ENCODE measurements at places on chromosomes 12 and 14.

GRCh38 chr12:50928392-50928791 lies 24.0 kb upstream of the HIGD1C start:
- DNase-seq: no peak

- no peak for DNase-seq
Measured at GRCh38 chr14:38199739-38200138, 8.0 kb upstream of the SSTR1 start.

- DNase-seq: peak; percentile 15
Measured at GRCh38 chr12:58176296-58176869, 235.0 kb downstream of the ATP23 start.

GRCh38 chr12:79020106-79020505 lies 155.5 kb downstream of the SYT1 start:
- no peak for DNase-seq

DNA sequence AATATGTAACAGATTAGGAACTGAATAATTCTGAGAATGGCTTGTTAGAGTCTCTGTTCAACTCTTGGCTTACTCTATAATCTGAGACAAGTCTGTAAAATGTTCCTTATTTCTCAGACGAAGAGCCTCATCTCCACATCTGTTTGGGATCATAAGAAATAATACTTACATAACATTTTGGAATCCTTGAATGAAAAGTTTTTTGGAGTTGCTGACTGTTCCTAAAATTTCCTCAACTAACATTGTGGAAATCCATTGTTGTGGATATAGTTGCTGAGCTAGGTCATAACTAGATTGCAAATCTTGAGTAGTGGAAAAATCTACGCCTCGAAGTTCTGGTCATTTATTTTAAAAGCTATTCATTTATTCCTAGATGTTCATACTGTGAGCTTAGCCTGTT lies 402.9 kb downstream of the ZFP36L1 start:
- no peak for DNase-seq

DNA sequence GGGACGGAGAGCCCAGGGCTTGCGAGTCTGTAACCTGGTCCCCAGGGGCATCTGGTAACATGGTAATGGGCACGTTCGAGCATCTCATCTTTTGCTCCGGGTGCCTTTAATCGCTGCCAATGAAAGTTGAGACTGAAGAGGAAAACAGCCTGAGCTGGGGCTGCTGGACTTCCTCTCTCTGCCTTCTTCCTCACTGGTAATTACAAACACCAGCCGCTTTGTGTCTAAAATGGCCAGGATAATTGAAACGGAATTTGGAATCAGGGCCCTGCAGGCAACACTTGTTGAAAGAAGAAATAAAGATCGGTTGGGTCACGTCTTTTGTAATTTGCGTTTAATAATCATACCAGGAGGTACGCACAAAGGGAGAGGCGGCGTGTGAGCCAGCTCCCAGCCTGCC lies 51.5 kb upstream of the GPATCH2L start:
- no peak for DNase-seq

GRCh38 chr12:95796225-95796981 lies 5.8 kb upstream of the NTN4 start:
- DNase-seq: no peak

DNA sequence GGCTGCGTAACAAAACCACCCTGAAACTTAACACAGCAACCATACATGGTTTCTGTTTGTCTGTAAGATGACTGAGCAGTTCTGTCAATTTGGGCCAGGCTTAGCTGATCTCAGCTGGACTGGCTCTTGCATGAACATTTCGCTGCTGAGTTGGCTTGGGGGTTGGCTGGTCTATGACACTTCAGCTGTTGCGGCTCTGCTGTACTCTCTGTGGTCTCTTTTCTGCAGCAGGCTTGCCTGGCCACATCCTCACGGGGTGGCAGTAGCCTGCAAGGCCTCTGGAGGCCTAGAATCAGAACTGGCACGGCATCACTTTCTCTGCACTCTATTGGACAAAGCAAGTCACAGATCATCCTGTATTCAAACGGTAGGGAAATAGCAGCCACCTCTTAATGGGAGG lies 216.2 kb downstream of the BCL11B start:
- no peak for DNase-seq

DNA sequence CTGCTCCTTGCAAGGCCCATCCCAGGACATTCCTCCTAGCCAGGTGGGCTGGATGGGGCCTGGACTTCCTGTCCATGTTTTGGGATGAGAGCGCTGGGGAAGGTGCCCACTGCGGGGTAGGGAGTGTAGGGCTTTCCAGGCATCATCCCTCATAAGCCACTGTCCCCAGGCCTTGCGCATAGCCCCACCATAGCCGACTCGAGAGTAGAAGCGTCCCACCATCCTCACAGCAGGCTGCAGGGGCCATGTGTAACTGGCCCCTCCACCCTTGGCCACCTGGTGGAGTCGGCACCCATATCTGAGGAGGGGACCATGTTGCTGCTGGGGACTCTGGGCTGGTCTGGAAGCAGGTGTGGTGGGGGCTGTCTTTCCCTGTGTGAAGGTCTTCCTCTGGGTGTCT lies 30.5 kb downstream of the SH2B3 start:
- no peak for DNase-seq

GRCh38 chr14:91060351-91061055 lies at the start of gene RPS6KA5:
TSS of gene RPS6KA5 (minus strand) at chr14:91060641. CDS start at chr14:91060434, 207 bp downstream.
- peak; percentile 92 for DNase-seq

DNA sequence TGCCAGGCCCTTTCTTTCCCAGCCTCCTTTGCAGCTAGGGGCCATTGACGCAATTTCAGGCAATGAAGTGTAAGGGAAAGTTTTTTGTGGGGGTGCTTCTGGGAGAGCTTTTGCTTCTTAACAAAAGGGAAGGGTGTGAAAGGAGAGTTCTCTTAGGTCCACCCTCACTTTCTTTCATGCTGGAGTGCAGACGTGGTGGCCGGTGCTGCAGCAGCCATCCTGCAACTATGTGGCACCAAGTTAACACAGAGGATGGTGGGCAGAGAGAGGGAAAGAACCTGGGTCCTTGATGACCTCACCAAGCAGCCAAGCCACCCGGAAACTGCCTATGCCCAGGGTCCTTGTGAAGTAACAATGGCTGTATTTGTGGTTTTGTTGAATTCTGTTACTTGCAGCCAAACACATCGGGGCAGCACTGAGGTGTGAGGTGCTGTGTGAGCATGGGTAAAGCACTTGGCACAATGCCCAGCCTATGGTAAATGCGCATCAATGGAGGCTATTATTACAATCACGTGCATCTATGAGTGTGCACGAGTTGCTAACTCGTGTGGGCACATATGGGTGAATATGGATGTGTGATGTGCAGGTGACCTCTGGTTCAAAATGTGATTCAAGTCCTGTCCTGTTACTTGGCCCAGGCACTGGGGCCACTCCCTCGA lies 122.6 kb downstream of the CALM1 start:
- DNase-seq: no peak

- no peak for DNase-seq
Measured at GRCh38 chr12:75444429-75445136, 36.0 kb upstream of the GLIPR1 start.

- no peak for DNase-seq
Measured at GRCh38 chr12:125491553-125491952, 426.3 kb downstream of the AACS start.

GRCh38 chr14:90379106-90379505 lies 17.7 kb upstream of the CALM1 start:
- DNase-seq: peak; percentile 23

- no peak for DNase-seq
Measured at GRCh38 chr12:4147031-4147481, 126.5 kb upstream of the CCND2 start.

DNA sequence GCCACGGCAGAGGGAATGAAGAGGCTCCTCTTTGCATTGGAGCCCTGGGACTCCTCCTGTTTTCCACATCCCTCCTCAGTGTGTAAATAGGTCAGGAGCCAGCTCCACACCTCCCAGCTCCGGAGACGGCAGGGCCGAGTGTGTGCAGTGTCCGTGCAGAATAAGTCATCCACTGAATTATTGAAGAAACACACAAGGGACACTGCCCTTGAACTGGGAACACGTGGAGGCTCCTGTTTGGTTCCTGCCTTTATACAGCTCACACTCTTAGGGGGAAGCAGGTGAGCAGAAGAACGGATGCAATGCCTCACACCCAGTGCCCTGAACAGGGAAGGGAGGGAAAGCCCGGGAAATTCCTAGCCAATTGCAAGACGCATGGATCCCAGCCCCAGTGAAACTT lies 10.4 kb upstream of the FZD10 start:
- DNase-seq: no peak

DNA sequence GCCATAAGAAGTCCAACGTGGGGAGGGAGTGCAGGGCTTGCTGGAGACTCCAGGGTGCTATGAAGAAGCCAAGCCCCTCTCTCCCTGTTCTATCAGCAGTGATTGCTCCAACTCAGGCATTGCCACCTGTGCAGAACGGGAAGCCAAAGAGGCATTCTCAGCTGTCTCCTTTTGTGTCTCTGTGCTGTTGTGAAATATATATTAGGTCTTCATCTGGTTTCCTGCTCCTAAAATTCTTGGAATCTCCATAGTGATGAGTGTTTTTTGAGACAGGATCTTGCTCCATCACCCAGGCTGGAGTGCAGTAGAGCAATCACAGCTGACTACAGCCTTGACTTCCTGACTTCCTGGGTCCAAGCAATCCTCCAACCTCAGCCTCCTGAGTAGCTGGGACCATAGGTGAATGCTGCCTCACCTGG lies 51.2 kb upstream of the AEBP2 start:
- no peak for DNase-seq

- DNase-seq: no peak
Measured at GRCh38 chr12:98405805-98406366, 109.5 kb upstream of the TMPO start.

DNA sequence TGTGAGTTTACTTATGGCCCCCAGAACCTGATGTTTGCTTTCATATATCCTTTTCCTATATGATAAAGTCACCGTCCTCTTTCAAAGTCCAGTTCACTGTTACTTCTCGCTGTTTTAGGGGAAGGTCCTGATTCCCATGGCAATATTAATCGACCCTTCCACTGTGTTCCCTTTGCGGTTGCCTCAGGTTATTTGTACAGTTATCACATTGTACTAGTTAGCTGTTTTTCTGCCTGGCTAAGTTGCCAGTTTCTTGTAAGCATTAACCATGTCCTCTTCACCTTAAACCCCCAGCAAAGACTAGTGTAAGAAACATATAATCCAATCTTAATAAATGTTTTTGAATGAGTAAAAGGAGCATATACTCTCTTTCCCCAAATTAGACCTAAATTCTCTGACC lies 115.0 kb upstream of the PPFIA2 start:
- no peak for DNase-seq

DNA sequence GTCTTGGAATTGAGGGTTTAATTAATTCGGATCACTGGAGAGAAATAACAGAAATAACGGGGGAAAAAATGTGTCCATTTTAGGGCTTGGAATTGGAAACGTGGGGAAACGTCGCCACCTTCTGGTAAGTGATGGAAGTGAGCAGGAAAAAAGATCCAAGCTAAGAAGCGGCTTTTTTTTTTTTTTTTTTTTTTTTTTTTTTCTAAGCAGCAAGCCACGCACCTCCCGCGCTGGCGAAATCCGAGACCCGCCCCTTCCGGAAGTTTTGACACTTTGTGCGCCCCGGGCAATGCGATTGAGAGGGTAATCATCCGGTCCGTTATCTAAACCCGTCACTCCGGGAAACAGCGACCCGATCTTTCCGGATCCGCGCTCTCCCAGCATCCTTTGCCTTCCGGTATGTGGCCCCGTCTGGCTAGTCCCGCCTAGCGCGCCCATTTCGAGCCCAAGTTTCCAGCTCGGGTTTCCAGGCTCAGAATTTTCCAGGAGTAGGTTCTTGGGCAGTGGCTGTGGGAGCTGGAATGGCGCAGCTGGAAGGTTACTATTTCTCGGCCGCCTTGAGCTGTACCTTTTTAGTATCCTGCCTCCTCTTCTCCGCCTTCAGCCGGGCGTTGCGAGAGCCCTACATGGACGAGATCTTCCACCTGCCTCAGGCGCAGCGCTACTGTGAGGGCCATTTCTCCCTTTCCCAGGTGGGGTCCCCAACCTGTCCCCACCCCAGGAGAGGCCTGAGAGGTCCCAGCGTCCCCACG lies at the start of gene ALG10:
ALG10 (plus strand) TSS at position 418 of the 752 bp plus-strand sequence; CDS start at position 522, 104 bp downstream.
- peak; percentile 81 for DNase-seq

- DNase-seq: no peak
Measured at GRCh38 chr14:22888662-22889061, 5.6 kb downstream of the REM2 start.

- DNase-seq: no peak
Measured at GRCh38 chr12:94276725-94277124, 128.3 kb downstream of the PLXNC1 start.

GRCh38 chr14:88299865-88300530 lies 23.1 kb downstream of the KCNK10 start:
- no peak for DNase-seq

DNA sequence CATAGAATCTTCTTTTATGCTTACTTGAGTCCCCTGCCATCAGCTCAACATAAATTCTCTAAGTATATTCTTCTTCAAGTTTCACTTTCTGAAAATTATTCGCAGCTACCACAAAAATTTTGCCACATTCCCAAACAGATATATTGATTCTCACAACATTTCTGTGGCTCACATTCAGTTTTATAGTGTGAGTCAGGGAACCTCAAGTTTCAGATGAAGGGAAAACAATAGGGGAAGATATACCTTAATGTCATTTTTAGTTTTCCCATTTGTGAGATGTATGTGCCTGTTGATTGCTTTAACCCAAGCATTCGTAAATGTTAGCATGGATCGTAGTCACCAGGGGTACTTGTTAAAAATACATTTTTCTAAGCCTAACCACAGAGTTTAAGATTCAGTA lies 465.8 kb downstream of the CCER1 start:
- no peak for DNase-seq

- DNase-seq: no peak
Measured at GRCh38 chr12:565589-566105, 97.6 kb downstream of the NINJ2 start.

GRCh38 chr14:23023022-23023794 lies 11.5 kb downstream of the PSMB5 start:
- DNase-seq: no peak

- DNase-seq: no peak
Measured at GRCh38 chr12:95733141-95733825, 57.3 kb downstream of the NTN4 start.

- DNase-seq: no peak
Measured at GRCh38 chr12:75816897-75817296, 214.7 kb downstream of the PHLDA1 start.

GRCh38 chr14:50360851-50361250 lies 35.8 kb downstream of the CDKL1 start:
- no peak for DNase-seq

DNA sequence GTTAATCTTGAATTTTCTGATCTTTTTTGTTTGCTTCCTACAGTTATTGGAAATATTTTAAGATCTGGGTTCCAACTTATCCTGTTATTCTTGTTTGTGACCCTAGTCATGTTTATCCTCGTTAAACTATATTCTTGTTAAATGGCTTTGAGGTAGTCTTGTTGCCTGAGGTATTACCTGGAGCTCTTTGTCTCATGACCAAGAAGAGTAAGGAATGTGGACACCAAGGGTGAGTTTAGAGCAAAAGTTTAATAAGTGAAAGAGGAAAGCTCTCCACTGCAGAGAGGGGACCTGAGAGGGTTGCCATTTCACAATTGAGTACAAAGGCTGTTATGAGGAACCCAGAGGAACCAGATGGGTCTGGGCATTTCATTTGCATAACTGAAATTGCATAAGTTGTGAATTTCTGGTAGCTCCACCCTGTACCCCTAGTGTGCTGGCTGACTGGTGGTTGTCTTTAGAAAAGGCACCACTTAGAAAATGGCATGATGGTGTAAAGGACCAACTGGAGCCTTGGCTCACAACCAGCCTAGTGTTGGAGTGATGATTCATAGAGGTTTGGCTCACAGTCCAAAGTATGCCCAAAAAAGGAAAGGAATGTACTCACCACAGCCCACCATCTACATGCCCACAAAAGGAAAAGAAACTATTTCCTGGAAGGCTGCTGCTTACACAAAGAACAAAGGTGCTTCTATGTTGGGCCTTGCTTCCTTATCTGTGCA lies 36.7 kb upstream of the RESF1 start:
- no peak for DNase-seq

- DNase-seq: no peak
Measured at GRCh38 chr12:40171501-40171900, 53.3 kb upstream of the LRRK2 start.
